Adrenal gland (tissue), 19 donors: ENCODE measurements at places on chromosomes 7 and 10. TPM values are rescaled to one million over a fixed set of nuclear protein-coding genes. Genes with fewer than 3 reads are reported as not detected.

DNA sequence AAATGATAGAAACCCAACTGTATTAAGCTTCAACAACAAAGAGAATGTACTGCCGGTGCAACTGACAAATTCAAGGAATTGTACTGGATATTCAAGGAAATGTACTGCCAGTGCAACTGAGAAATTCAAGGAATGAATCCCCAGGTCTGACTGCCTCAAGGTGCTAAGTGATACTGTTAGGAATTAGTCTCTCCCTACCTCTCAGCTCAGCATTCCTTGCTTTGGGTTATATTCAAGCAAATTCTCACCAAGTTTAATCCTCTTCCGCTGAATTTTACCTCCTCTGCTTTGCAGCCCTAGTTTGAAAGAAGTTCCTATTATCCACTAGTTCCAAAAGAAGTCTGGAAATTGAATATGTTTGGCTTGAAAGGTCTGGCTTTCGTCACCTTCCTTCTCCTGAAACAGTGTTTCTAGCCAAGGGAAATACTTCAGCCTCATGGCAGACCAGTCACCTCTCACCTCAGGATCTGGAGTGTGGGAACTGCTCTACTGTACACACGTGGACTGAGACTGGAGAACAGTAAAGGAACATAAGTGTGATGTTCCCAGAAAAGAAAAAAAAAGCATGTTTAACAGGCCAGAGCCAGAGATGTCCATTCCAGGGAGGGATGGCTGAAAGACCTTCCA lies 60.4 kb downstream of the SORCS1 start:
- H3K4me3 ChIP-seq = no peak overlapping the region
- H3K4me1 ChIP-seq = no peaks in the 10 kb centered on the region
- H3K36me3 ChIP-seq = no peaks in the 10 kb centered on the region

DNA sequence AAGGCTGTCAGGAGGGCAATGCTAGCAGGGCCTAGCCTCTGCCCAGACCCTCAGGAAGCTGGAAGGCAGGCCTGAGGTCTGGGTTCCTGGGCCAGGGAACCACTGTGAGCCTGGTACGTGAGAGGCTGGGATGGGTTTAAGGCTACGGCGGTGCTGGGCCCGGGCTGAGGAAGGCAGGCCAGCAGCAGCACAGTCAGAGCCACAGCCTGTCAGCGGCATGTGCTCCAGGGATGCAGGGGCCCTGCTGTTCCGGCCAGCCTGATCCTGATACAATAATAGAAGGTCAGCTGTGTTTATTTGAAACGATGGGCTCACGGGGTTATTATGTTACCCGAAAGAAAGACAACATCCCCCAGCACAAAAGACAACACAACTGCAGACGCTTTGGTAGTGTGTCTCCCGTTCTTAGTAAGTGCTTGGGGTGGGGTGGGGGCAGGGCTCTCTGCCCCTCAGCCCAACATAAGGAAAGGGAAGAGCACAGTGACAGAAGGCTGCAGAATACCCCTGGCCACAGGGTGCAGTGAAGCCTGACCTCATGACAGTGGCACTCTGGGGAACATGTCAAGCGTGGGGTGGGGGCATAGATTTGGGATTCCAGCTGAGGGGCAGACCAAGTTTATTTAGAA lies 95.0 kb downstream of the COL13A1 start:
- no peaks in the 10 kb centered on the region for H3K36me3 ChIP-seq
- H3K27me3 ChIP-seq = no peaks in the 10 kb centered on the region
- DNase-seq = no peak
- no peaks in the 10 kb centered on the region for H3K4me1 ChIP-seq
- no peak overlapping the region for H3K27ac ChIP-seq

Gene UNCX
- total RNA-seq = not detected

- no peak overlapping the region for H3K27ac ChIP-seq
- DNase-seq = no peak
- no peak overlapping the region for H3K4me3 ChIP-seq
- H3K4me1 ChIP-seq = no peaks in the 10 kb centered on the region
- H3K27me3 ChIP-seq = no peaks in the 10 kb centered on the region
- no peaks in the 10 kb centered on the region for H3K36me3 ChIP-seq
These were observed 10.1 kb downstream of the SLC25A16 start for GRCh38 chr10:68517188-68517587.

DNA sequence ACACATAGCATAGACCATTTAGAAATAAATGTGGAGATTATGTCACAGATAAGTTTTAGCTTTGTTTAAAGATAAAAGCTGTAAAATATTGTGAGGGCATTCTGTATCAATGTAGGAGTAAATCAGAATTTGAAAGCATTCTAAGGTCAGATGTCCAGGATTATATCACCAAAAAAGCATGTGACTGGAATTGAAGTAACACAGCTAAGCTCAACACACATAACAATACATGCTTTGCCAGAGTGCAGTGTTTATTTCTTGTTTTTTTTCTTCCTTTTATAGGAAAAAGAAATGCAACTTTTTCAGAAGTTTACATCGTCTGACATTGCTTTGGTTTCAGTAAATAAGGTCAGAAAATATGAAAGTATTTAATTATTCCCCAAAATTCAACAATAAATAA lies 183.4 kb downstream of the HTR7 start:
- no peaks in the 10 kb centered on the region for H3K36me3 ChIP-seq
- H3K4me1 ChIP-seq = no peaks in the 10 kb centered on the region
- DNase-seq = no peak
- no peak overlapping the region for H3K27ac ChIP-seq

- no peak for DNase-seq
- no peak overlapping the region for H3K4me3 ChIP-seq
- no peaks in the 10 kb centered on the region for H3K36me3 ChIP-seq
- H3K27ac ChIP-seq = no peak overlapping the region
These were observed 106.0 kb downstream of the SPAG6 start for GRCh38 chr10:22451346-22451745.

- no peak overlapping the region for H3K27ac ChIP-seq
- no peaks in the 10 kb centered on the region for H3K4me1 ChIP-seq
- peaks cover 16% of the 10 kb centered on the region for H3K27me3 ChIP-seq
- no peaks in the 10 kb centered on the region for H3K36me3 ChIP-seq
These were observed 6.6 kb upstream of the OGDHL start for GRCh38 chr10:49768731-49769130.

Gene C1QL3
- total RNA-seq = not detected

DNA sequence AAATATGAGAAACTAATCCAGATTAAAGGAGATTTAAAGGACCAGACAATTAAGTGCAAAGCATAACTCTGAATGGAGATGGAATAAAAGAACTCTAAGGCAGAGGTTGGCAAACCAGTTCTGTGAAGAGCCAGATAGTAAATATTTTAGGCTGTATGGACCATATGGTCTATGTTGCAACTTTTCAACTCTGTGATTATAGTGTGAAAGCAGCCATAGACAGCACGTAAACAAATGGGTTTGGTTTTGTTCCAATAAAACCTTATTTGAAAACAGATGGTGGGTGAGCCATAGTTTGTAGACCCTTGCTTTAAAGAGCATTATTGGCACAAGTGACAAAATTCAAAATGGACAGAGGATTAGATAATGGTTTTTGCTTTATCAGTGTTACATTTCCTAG lies 884.1 kb downstream of the CCSER2 start:
- no peaks in the 10 kb centered on the region for H3K27me3 ChIP-seq
- H3K27ac ChIP-seq = no peak overlapping the region
- H3K36me3 ChIP-seq = no peaks in the 10 kb centered on the region
- H3K4me3 ChIP-seq = no peak overlapping the region
- DNase-seq = no peak

DNA sequence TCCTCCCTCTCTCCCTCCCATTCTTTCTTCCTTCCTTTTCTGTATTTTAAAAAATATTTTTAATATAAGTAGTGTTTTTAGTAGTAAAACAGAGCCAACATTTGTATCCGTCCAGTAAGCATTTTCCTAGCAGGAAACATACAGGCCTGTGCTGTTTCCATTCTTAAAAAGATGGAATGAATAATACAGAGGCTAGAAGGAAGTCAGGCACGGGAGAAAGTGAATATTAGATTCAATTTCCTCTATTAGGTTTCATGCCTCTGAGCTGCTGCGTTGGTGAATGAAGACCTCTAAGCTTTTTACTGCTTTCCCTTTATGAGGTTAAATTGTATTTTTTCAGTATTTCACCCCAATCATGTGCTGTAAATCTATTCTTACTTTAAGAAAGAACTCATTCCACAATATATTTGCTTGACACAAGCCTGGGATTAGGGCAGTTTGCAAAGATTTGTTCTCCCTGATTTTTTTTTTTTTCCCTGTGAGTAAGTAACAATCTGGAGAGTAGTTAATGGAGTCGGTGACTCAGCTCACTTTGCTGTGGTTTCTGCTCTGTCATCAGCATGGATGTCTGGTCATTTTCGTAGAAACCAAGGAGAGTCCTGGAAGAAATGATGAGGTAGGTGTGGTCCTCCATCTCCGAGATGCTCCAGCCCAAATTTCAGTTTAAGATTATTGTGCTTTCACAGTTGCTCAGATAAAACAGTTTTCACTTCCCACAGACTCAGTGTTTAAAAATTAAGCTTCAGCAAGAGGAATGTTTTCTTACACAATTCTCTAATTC lies 76.1 kb upstream of the PITRM1 start:
- H3K4me1 ChIP-seq = no peaks in the 10 kb centered on the region
- no peaks in the 10 kb centered on the region for H3K27me3 ChIP-seq
- no peak for DNase-seq
- H3K36me3 ChIP-seq = no peaks in the 10 kb centered on the region
- peak overlapping the region; percentile 50 for H3K27ac ChIP-seq

Gene HPS6
- total RNA-seq = 20.1 TPM

Gene CNNM1
- 1.6 TPM for total RNA-seq

Gene PTF1A
- not detected for total RNA-seq

Gene KBTBD2
- total RNA-seq = 29.3 TPM

- no peak for DNase-seq
- no peaks in the 10 kb centered on the region for H3K27me3 ChIP-seq
- no peaks in the 10 kb centered on the region for H3K36me3 ChIP-seq
- no peak overlapping the region for H3K4me3 ChIP-seq
- no peaks in the 10 kb centered on the region for H3K4me1 ChIP-seq
These were observed 358.8 kb downstream of the SUGCT start for GRCh38 chr7:40493609-40494051.
